RPMI7951 (cell line): ENCODE measurements at places on chromosomes 13 and 19. TPM values are rescaled to one million over a fixed set of nuclear protein-coding genes. Genes with fewer than 3 reads are reported as not detected.

DDX49 gene
- total RNA-seq: 47.5 and 55.9 TPM in 2 replicates

FUT2 gene
- total RNA-seq: not detected in 2 replicates

ELAVL3 gene
- not detected in 2 replicates for total RNA-seq

PSG1 gene
- 0.24 TPM in 1 of 2 replicates, not detected in the other for total RNA-seq

CHAMP1 gene
- 8.6 and 16.2 TPM in 2 replicates for total RNA-seq

CRX gene
- total RNA-seq: not detected in 2 replicates

MAP3K10 gene
- total RNA-seq: 3.8 and 4.9 TPM in 2 replicates

CEACAM8 gene
- not detected in 2 replicates for total RNA-seq

GRCh38 chr13:40290758-40291157, 375.7 kb downstream of the FOXO1 start:
- no peak for DNase-seq

- no peak for DNase-seq
Measured at GRCh38 chr13:35787937-35788336, 311.4 kb upstream of the MAB21L1 start.

DNA sequence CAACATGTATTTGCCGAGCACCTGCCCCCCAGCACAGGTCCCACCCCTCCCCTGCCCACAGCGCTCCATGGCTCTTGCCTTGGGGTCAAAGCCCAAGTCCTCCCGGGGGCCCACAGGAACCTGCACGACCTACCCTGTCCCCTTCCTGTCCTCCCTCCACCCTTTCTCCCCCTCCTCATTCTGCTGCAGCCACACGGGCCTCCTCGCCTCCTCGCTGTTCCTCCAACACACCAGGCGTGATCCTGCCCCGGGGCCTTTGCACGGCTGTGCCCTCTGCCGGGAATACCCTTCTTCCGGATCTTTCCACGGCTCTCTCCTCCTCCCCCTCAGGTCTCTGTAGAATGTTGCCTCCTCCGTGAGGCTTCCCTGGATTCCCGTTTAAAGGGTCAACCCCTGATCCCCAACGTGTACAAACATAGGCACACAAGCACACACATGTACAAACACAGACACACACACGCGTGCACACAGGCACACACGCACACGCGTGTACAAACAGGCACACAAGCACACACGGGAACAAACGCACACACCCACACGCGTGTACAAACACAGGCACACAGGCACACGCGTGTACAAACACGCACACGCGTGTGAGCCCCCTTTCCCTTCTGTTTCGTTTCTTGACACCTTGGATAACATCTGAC, 2.8 kb downstream of the MADCAM1 start:
- no peak for DNase-seq

GRCh38 chr19:43575955-43576878, 616 bp downstream of the PINLYP start:
- no peak for DNase-seq

- DNase-seq: no peak
Measured at GRCh38 chr19:44672226-44672625, 944 bp downstream of the CEACAM19 start.

- peak; percentile 10 for DNase-seq
Measured at GRCh38 chr13:76790980-76791819, 95.0 kb downstream of the KCTD12 start.

- no peak for DNase-seq
Measured at GRCh38 chr13:58584610-58585009, 953.1 kb downstream of the PCDH17 start.

GRCh38 chr19:1286487-1287353, 1.0 kb downstream of the EFNA2 start:
- no peak for DNase-seq

DNA sequence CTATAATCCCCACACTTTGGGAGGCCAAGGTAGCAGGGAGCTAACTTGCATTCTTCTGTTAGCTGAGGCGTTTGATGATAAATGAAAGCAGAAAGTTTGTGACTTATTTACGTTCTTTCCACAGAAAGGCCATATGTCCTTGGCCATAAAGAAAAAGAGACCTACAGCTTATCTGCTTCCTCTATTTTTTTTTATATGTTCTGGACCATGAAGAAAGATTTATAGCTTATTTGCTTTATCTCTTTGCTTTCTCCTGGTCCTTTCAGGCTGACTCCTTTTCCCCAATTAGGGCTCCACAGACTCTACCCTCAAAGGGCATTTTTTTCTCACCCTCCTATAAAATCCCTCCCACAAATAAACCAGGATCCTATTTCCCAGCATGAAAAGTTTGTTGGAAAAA, 1.5 kb upstream of the ZNF616 start:
- no peak for DNase-seq

- no peak for DNase-seq
Measured at GRCh38 chr13:97273341-97273831, 51.3 kb downstream of the MBNL2 start.

- no peak for DNase-seq
Measured at GRCh38 chr19:36160821-36161596, 8.8 kb upstream of the COX7A1 start.

DNA sequence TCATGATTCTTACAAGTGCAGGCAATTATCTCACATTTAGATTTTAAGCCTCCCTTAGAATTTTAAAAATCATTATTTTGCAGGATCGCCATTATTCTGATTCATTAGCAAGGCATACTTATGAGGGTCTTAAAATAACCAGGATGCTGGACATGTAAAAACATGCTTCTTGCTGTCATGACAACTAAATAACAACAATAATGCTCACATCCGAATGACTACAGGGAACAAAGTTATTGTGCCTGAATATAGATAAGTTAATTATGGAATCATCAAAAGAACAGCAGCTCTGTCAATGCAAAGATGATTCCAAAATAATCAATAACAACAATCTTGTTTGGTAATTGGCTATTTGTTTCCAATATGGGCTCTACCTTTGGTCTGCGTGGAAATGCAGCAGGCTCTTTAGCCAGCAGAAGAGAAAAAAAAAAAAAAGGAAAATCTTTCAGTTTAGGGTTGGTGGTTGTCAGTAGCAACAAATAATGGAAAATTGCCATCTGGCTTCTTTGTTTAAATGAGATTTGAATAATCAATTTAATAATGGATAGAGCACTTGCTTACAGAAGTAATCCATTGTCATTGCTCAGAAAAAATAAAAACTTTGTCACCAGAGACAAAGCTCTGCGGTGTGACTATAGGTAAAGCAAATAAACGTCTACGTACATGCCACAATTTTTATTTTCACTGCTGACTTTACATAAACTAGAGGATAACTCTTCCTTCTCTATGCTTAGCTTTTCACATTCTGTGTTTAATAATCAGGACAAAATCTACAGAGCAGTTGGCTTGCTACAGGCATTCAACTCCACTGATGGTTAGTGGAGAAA, 468.9 kb upstream of the TSHZ3 start:
- no peak for DNase-seq

GRCh38 chr19:17575871-17576757, 20.7 kb downstream of the COLGALT1 start:
- DNase-seq: no peak

- DNase-seq: no peak
Measured at GRCh38 chr19:54959840-54960239, 6.3 kb upstream of the NLRP2 start.

DNA sequence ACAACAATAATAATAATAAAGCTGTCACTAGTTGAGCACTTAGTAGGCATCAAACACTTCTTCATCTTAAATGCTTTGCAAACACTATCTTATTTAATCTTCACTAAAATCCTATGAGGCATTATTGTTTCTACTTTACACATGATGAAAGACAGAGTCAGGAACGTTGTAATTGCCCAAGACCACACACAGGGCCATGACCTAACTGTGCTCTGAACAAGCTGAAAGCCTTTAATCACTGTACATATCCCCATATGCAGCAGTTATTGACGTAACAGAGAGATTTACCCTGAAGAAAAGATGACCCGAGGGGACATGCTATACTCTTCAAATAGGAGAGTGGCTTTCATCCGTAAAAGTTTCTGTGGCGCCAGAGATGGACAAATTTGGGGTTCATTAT, 53.0 kb downstream of the SACS start:
- DNase-seq: peak; percentile 28

DNA sequence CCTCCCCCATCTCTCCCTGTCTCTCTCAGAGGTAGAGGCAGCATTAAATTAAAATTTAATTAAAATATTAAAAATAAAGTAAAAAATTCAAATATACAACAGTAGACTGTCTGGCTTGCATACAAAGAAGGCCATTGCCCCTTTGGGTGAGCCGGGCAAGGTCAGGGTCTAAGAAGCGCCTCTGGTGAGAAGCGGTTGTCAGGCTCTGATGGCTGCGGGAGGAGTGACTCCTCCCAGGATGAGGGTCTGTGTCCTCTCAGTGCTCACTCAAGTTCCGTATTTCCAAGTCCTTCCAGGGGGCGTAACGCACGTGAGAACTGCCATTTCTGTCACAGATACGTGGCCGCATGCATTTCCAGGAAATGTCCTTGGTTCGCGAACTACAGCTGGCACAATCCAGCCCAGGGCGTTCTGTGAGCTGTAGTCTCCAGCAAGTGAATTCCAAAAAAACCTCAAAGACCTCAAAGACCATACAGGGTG, 737 bp upstream of the ZNF181 start:
- DNase-seq: no peak

- no peak for DNase-seq
Measured at GRCh38 chr13:37385956-37386670, 212.5 kb downstream of the POSTN start.

DNA sequence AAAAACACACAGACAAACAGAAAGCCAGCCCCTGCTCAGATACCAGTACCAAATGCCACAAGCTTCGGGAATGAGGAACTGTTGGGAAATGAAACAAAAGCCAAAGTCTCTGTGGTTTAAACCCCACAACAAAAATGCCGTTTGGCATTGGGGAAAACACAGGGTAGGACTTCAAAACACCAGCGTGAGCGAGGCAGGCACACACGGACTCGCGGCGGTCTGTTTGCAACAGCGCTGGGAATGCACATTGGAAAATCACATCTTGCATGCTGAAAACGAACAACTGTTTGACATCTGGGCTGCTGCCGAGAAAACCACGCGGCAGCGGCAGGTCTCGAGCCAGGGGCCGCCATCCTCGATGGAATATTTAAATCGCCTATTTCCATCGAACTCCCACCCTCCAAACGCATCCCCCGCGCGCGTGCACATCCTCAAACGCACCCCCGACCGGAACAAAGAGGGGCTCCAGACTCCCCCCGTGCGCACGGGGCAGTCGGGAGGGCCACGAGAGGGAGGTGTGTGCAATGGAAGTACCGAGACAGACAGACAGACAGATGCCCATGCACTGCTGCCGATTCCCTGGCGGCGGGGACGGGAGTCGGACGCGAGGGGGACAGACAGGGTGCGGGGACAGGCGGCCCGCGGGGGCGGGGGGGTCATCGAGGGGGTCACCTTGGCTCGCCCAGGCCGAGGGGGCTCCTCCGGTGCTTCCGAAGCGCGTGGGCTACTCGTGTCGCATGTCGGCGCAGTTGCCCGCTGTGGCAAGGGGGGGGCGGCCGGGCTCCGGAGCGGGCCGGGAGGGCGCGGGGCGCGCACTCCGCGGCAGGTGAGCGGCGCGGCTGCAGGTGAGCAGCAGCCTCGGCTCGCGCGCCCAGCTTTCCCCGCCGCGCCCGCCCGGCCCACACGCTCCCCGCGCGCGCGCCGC, at the start of gene GPR12:
GPR12 (minus strand) TSS at position 880 of the 925 bp plus-strand sequence. CDS start 959 bp downstream, outside the sequence.
- DNase-seq: no peak

DNA sequence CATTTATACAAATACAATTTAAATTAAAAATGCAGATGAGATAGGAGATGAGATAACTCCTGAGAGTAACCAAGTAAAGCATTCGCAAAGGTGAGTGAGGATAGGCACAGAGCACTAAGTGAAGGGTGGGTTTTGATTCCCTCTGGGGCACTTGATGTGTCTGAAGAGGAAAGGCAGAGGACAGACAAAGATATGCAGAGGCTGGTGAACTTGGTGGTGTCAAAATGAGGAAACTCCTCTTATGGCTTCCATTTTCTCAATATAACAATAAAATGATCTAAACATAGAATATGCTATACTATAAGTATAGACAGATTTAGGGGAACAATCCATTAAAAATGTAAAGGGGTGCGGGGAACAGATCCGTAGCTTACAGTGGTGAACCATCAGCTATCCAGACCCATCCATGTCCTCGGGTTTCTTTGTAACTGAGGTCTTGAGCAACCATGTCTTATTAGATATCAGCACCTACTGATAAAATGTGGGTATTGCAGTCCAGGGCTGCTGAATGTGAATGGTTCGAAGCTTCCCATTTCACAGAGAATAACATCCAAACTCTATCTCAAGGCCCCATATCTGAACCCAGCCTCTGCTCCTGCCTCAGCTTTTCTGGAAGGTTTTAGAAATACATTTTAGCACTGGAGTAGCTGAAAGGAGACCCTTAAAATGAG, 73.9 kb upstream of the SLC10A2 start:
- DNase-seq: peak; percentile 3

- DNase-seq: peak; percentile 47
Measured at GRCh38 chr19:926589-927350, 935 bp downstream of the ARID3A start.

DNA sequence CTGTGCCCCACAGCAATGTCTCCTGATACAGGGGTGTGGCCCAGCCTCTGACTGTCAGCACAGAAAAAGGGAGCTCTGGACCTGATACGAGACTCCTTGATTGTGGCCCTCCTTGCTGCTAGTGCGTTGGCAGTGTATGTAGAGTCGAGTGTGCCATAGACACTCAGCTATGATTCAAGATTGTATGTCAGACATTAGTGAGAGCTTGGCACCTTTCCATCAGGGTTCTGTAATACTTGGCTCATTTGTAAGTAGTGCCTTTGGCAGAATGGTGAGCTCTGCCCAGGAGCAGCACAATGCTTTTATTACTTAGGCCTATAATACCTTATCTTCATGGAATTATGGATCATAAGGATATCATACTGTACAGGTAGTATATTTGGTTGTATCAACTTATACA, 83.4 kb downstream of the ATP8A2 start:
- no peak for DNase-seq

DNA sequence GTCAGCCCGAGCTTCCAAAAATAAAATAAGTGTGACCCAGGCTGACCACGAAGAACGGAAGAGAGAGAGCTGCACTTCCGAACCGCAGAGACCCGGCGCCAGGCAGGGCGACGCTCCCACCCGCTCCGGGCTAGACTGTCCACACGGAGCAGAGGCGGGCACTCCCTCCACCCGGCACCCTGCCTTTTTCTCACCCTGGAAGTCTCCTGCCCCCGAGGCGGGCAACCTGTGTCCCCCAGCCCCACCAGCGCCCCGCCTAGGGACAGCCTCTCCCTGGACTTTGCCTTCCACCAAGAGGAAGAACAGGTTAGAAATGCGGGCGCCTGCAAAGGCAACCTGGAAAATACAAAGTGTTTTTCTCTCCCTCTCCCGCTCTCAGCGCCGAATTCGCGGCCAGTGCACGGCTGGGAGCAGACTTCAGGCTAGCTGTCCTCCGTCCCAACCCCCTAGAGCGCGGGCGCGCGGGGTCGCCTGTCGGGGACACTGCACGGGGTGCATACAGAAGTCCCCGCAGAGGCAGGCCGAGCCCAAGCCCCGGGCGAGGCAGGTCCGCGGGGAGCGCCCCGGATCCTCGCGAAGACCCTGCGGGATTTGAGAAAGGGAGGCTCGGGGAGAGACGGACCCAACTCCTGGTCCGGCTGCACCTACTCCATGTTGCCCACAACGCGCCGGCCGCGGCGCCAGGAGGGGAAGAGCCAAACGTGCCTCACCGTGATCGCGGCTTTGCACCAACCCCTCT, 845 bp downstream of the SPRY2 start:
- DNase-seq: peak; percentile 66

- no peak for DNase-seq
Measured at GRCh38 chr19:33444562-33445441, 71.3 kb downstream of the CEBPG start.

- peak; percentile 70 for DNase-seq
Measured at GRCh38 chr19:39031368-39032062, 834 bp downstream of the FBXO27 start.
